ENCODE measurements at places on chromosomes 16 and 17.

GRCh38 chr16:14566599-14566998, 63.5 kb downstream of the PARN start:
- no peak for DNase-seq

DNA sequence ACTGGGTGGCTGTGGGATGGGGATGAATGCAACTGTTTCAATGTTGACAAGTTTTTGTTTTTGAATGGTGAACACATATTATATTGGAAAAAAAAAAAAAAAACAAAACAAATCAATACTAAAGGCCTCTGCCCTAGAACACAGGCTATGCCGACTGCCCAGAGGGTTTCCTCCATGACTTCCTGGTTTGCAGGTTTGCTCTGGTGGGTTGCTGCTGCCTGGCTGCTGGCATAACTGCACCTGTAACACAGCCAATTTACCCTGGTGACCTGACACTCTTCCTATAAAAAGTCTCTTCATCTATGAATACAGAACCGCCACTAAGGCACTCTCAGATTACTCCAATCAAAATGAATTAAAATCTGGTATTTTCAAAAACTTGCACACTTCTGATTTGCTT, 10.4 kb downstream of the GLYR1 start:
- no peak for DNase-seq

GRCh38 chr16:74568961-74569631, 37.8 kb downstream of the GLG1 start:
- DNase-seq, result no peak

GRCh38 chr16:82236415-82236814, 66.4 kb upstream of the MPHOSPH6 start:
- DNase-seq, result no peak

GRCh38 chr16:22681554-22682291, 132.2 kb upstream of the HS3ST2 start:
- no peak for DNase-seq
